ENCODE measurements at places on chromosomes 16 and 17.

- no peak for DNase-seq
Observed at GRCh38 chr17:51032850-51033249, 87.8 kb downstream of the SPAG9 start.

DNA sequence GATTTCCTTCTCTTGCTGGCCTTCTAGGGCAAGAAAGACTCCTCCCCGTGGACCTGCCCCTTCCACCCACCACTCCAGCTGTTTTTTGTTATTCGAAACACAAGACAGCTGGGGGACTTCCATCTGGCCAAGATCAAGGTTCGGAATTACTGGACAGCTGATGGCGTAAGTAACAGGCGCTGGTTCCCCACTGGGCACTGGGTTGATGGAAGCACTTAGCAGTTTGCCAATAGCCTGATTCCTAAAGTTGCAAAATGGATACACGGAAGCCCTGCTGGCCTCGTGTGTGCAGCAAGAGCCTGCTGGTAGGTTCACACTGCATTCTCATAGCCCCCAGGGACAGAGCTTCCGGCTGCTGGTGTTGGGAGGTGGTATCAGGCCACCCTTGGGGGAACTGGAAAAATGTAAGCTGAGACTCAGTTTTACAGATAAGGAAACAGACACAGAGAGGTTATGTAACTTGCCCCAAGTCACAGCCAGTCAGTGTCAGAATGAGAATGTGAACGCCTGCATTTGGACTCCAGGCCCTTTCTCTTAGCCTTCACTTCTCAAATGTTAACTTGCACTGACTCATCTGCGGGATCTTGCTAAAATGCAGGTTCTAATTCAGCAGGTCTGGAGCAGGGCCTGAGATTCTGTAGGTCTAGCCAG is 171.7 kb downstream of the KATNIP start:
- DNase-seq = no peak

GRCh38 chr16:50007744-50008143 is 17.3 kb upstream of the CNEP1R1 start:
- DNase-seq = no peak

- no peak for DNase-seq
Observed at GRCh38 chr17:72829883-72830282, 262.6 kb downstream of the SLC39A11 start.

GRCh38 chr17:80885947-80886582 is 105.6 kb upstream of the CHMP6 start:
- DNase-seq = no peak

- DNase-seq = no peak
Observed at GRCh38 chr16:50305441-50306061, 39.2 kb downstream of the ADCY7 start.

DNA sequence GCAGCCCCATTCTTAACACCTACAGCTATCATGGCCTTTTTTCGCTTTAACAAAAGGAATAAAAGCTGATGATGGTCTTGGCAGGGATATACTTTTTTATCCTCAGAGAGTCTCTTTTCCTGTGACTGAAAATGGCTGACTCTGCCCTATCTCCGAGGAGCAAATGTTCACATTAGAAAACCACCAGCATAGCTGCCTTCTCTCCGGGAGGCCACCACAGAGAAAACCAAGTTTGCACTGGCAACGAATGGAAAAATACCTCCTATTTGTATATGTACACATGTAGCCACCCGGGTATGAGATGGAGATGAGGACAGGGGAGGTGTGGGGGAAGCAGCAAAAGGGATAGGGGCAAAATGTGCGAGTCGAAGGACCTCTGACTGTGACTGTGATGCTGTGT is 88.2 kb downstream of the STX8 start:
- no peak for DNase-seq

- DNase-seq = no peak
Observed at GRCh38 chr17:2889256-2889655, 93.0 kb downstream of the RAP1GAP2 start.

Data from activated CD8-positive, alpha-beta T cell treated with anti-CD3 and anti-CD28 coated beads for 36 hours (primary cell).